ENCODE measurements at places on chromosomes 7 and 10.

GRCh38 chr7:85021101-85021704 is 165.7 kb downstream of the SEMA3D start:
- no peaks in the 10 kb centered on the region for H3K36me3 ChIP-seq
- no peak overlapping the region for H3K4me3 ChIP-seq
- H3K4me1 ChIP-seq: no peaks in the 10 kb centered on the region
- DNase-seq: no peak
- no peak overlapping the region for H3K27ac ChIP-seq

DNA sequence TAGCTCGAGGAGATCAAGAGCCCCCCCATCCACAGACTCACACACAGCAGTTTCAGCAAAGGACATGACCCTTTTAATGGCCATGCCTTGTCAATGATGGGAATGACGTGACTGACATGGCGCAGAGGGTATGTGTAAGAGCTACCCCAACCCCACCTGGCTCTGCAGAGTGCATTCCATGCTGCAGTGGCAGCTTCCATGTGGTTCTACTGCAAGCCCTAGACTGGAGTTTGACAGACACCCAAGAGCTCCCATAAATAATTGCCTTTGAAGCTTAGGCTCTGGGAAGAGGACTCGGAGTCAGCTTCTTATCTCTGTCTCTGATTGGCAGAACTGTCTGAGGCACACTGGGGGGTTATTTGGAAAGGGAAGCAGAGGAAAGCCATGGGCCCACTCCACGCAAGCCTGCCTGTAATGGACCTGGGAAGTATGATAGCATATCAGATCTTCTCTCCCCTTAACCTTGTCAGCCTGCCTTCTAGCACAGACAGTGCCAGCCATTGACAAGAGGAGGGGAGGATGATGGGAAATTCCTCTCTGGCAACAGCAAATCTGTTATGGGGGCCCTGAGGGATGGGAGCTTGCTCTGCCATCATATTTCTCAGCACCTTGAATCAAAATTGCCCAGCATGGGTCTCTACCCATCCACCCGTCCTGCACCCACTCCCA is 478.5 kb upstream of the PODXL start:
- H3K27ac ChIP-seq: no peak overlapping the region
- no peaks in the 10 kb centered on the region for H3K27me3 ChIP-seq
- no peaks in the 10 kb centered on the region for H3K4me1 ChIP-seq
- no peaks in the 10 kb centered on the region for H3K36me3 ChIP-seq

GRCh38 chr7:907158-907980 is 31.0 kb downstream of the GET4 start:
- no peaks in the 10 kb centered on the region for H3K36me3 ChIP-seq
- DNase-seq: no peak
- no peak overlapping the region for H3K4me3 ChIP-seq
- H3K27me3 ChIP-seq: no peaks in the 10 kb centered on the region

DNA sequence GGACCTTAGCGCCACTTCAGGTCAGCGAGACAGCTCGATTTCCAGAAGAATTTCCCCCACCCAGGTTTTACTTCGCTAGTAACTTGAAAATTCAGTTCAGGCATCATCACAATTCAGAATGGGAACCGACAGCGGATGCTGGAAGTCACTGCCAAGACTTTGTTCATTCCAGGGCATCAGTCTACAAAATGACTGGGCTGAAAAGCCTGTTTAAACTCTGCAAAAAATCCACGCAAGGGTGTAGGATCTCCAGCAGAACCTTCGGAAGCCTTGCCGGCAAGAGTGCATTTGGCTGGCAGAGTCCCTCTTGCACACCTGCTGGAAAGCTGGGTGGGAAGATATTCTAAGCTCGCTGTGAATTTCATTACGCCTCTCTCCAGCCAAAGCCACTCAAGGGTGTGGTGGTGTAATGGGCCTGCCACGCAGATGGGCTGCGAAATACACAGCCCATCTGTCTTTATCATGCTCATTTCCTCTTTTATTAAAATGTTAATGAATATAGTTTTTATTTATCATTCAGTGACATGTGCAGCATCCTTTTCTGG is 672.0 kb upstream of the FOXK1 start:
- no peak overlapping the region for H3K27ac ChIP-seq
- no peaks in the 10 kb centered on the region for H3K36me3 ChIP-seq
- H3K27me3 ChIP-seq: no peaks in the 10 kb centered on the region
- H3K4me3 ChIP-seq: no peak overlapping the region
- peaks cover 31% of the 10 kb centered on the region for H3K4me1 ChIP-seq
- DNase-seq: no peak

DNA sequence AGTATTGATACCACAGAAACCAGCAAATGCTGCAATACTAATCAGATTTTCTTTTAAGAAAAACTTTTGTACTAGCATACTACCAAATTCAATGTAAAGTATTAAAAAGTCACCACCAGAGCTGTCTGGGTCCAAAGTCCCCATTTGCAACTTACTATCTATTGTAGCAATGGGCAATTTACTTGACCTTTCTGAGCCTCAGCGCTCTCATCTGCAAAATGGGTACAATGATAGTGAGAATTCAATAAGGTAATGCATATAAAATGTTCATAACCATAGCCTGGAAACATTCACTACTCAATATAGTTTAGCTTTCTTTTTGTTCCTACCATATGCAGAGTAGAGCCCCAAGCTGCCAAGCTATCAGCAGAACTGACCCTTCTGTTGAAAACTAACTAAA is 337.2 kb downstream of the ELMO1 start:
- no peak overlapping the region for H3K27ac ChIP-seq
- no peak for DNase-seq
- H3K36me3 ChIP-seq: no peaks in the 10 kb centered on the region
- H3K27me3 ChIP-seq: no peaks in the 10 kb centered on the region

DNA sequence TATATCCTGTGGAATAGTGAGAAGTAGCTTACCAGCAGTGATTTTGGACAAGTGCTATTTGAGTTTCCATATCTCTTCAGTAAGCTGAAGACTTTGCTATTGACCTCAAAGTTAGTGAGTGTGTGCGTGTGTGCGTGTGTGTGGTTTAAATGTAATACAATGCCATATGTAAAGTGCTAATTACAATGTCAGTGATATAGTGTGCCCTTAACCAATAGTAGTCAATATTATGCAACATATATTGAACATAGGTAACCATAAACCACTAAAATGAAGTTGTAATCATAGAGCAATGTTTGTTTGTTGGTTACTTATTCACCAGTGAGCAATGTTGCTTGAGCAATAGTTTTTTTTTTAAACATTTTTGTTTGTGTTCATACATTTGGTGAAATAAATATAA is 309.4 kb downstream of the NXPH1 start:
- no peak overlapping the region for H3K4me3 ChIP-seq
- H3K27me3 ChIP-seq: no peaks in the 10 kb centered on the region
- no peaks in the 10 kb centered on the region for H3K36me3 ChIP-seq
- H3K4me1 ChIP-seq: no peaks in the 10 kb centered on the region
- no peak for DNase-seq

GRCh38 chr10:90993340-90993739 is 72.5 kb upstream of the ANKRD1 start:
- H3K4me1 ChIP-seq: no peaks in the 10 kb centered on the region
- H3K36me3 ChIP-seq: no peaks in the 10 kb centered on the region
- no peaks in the 10 kb centered on the region for H3K27me3 ChIP-seq
- H3K4me3 ChIP-seq: no peak overlapping the region
- H3K27ac ChIP-seq: no peak overlapping the region
